ENCODE measurements at places on chromosomes 1 and 21.

- DNase-seq: no peak
Observed at GRCh38 chr1:204041803-204042505, 31.0 kb upstream of the SOX13 start.

- DNase-seq: no peak
Observed at GRCh38 chr1:15178571-15179484, 25.3 kb downstream of the TMEM51 start.

GRCh38 chr21:16900685-16901084 is 612.2 kb upstream of the CXADR start:
- no peak for DNase-seq

DNA sequence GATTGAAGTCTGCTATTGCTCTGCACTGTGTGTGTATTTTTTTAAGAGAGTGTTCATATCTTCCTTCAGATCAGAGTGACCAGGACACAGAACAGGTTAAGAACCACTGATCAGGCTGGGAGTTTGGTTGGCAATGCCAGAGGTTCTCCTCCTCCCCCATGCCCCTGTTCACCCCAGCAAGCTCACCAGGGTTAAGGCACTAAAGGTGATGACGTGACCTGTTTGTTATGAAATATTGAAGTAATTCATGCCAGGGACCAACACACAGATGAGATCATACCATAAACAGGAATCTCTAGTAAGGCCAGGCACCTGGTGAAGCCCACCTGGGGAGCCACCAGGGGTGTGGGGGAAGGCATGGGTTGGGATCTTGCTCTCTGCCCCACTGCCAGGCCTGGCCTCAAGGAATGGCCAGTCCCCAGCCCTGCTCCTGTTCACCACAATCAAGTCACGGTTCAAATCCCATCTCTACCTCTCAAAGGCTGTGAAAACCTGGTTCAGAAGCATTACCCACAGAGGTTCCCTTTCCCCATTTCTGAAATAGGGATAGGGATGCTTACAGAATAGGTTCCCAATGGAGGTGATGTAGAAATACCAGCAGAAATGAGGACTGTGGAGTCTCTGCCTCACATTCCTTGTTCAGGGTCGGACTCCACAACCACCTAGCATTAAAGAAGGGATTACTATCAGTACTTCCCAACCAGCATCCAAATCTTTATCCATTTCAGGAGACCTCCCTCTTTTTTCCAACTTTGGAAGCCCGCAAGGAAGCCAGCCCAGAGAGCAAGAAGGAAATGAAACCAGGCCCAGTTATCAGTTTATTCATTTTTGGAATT is 2.4 kb downstream of the ID3 start:
- no peak for DNase-seq

DNA sequence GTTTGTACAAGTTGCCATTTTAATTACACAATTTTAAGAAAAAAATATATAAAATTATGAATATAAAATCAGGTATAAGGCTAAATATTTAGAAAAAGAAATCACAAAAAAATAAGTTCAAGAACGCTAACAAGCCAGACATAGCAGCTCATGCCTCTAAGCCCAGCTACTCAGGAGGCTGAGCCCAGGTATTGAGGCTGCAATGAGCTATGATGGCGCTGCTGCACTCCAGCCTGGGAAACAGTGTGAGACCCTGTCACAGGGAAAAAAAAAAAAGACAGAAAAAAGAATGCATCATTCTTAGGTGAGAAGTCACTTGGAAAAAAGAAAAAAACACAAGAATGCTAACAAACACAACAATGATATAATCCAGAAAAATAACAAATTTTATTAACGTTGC is 112.3 kb upstream of the PRDX6 start:
- no peak for DNase-seq

DNA sequence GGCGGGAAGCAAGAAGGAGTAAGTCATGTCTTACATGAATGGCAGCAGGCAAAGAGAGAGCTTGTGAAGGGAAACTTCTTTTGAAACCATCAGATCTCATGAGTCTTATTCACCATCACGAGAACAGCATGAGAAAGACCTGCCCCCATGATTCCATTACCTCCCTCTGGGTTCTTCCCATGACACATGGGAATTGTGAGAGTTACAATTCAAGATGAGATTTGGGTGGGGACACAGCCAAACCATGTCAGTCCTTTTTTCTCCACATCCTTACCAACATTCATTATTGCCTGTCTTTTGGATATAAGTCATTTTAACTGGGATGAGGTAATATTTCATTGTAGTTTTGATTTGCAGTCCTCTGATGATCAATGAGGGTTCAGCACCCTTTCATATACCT is 81.0 kb downstream of the DIRAS3 start:
- no peak for DNase-seq
